ENCODE measurements at places on chromosomes 1 and 21.

GRCh38 chr1:23021834-23022233 is 2.6 kb downstream of the KDM1A start:
- no peak for DNase-seq

DNA sequence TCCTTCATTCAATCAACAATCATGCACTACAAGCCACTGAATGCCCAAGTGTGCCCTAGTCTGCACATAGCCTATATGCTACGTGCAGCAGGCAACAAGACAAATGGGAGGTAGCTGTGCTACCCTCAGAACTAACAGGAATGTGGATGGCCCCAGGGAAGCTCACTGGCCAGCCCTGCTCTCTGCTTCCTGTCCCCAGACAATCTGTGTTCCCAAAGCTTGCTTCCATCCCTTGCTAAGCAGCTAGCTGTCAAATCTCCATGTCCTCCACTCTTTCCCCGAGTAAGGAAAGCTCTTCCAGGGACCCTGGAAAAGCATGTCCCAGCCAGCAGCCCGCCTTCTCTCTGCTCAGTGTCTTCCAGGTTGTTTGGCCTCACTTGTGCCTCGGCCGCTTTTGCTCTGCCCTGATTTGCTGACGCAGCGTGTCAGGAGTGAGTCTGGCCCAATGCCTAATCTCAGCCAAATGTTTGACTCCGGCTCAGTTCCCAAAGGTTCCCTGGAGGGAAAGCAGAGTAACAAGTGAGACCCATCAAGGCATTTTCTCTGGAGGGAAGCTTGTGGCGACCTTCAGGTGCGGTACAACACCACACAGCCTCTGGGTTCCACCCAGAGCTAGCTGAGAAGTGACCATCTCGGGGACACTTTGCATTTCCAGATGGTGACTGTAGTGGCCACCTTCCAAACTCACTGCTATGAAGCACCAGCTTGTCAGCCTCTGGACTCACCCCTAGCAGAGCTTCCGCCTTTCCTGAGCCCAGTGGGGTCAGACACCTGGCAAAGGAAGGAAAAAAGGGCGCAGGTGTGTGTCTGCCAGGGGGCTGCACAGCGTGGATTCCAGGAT is 243.4 kb downstream of the RHOU start:
- no peak for DNase-seq

- DNase-seq: no peak
Measured at GRCh38 chr1:226128487-226129075, 58.0 kb downstream of the ACBD3 start.

DNA sequence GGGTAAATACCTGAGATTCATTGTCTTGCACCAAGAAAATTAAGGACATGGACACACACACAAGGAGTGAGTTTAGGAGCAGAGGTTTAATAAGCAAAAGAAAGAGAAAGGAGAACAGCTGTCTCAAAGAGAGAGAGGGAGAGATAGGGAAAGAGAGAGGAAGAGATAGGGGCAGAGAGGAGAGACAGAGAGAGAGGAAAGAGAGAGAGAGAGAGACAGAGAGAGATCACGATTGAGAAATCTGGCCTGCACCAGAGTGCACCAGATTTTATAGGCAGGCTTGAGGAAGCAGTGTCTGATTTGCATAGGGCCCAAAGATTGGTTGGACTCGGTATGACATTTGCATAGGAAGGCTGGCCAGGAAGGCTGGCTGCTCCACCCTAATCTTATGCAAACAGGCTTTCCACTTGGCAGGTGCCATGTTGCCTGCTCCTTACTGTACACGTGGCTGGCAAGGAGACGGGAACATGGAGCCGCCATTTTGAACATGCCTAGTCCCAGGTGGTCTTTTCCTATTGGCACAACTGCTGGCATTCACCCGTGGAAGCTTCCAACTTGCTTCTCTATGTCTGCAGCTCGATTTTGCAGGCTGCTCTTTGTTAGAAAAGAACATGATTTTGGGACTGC is 419.9 kb downstream of the ZP4 start:
- no peak for DNase-seq
